ENCODE measurements at places on chromosomes 5 and 9. TPM values are rescaled to one million over a fixed set of nuclear protein-coding genes. Genes with fewer than 3 reads are reported as not detected.

DNA sequence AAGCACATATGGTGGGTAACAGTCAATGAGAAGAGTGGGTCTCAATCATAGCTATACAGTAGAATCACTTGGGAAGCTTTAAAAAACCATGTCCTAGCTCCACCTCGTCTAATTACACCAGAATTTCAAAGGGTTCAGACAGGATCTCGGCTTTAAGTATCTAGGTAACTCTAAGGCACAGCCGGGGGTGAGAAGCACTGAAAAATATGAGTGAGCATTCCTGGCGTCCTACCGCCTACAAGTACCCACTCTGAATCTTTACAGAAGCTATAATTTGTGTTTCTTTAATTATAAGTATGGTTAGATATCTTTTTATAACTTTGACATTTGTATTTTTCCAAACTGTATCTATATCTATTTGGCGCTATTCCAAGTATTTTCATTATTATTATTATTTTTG lies 16.1 kb downstream of the PAIP1 start:
- no peak for DNase-seq

GRCh38 chr5:169472544-169472943 lies 111.0 kb upstream of the SPDL1 start:
- no peak for DNase-seq

- no peak for DNase-seq
These were observed 127.6 kb upstream of the GABRP start for GRCh38 chr5:170655920-170656319.

DNA sequence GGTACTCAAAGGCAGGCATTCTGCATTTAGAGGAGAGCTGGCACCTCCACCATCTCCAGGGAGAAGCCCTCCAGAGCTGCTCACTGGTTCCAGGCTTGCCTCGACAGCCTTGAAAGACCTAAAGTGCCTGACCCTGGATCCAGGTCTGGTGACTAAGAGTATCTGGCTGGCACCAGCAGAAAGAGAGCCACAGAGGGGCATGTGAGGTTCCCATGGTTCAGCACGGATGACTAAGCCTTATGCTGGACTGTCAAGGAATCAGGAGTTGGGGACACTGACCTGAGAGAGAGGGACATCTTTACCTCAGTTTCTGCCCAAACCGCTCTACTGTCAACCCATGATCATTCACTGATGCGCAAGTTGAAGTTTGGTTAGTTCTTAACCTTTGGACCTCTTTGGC lies 3.0 kb downstream of the ACTL7A start:
- no peak for DNase-seq

DNA sequence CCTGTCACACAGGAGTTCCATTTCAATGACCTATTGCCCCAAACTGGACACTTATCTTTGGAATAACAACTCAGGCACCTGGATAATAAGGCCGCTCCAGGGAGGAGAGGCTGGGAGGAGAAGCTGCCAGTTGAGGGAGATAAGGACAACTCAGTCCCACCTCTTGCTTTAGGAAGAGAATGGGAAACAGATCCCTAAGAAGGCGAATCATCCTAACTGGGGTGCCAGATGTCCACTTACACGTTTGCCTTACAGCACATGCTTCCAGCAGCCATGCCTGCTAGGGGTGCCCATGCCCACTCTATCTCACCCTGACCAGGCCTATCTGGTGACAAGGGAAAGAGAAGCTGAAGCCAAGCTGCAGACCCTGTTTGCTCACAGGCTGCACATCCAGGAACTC lies 6.5 kb downstream of the HK3 start:
- no peak for DNase-seq

GRCh38 chr9:129597355-129598088 lies 23.4 kb downstream of the C9orf50 start:
- DNase-seq: peak; percentile 85

- peak; percentile 48 for DNase-seq
These were observed 184.0 kb downstream of the SEMA5A start for GRCh38 chr5:9361835-9362234.

- DNase-seq: no peak
These were observed 30.4 kb downstream of the COL15A1 start for GRCh38 chr9:98974106-98974505.

GRCh38 chr9:115910959-115911358 lies 242.6 kb upstream of the PAPPA start:
- no peak for DNase-seq

DNA sequence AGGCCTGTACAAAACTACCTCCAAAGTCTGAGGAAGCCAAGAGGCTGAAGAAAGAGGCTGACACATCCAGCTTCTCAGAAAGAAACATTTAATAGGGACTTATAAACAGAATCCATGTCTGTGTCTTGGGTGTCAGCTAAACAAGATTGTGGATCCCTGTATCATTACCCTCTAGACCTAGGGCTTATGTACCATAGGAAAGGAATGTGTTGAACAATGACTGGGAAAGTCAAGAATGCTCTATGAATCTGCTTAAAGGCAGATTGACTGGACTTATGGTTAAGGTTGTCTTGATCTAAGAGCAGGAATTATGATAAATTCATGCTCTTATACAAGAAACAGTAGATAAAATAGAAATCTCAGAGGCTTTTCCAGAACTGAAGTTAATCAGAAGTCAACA lies 335.7 kb upstream of the RPS23 start:
- no peak for DNase-seq

- DNase-seq: no peak
These were observed 14.2 kb downstream of the FAXDC2 start for GRCh38 chr5:154836225-154836624.

- no peak for DNase-seq
These were observed 2.7 kb downstream of the UBAC1 start for GRCh38 chr9:135958485-135958884.

DNA sequence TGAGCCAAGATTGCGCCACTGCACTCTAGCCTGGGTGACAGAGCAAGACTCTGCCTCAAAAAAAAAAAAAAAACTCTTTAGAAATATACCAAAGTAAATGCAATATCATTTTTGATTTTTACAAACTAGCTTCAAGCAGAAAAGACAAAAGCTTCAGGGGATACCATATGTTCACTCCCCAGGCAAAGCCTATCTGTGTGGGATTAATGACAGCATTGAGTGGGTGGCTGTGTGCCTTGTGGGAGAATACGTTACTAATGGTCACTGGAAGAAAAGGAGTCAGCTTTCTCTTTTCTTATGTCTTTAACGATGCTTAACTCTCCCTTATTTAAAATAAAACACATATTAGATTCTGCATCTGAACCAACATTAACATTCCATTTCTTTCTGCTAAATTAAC lies 1.9 kb downstream of the PCA3 start:
- DNase-seq: no peak

- DNase-seq: no peak
These were observed 63.1 kb downstream of the RCL1 start for GRCh38 chr9:4855841-4856240.

DNA sequence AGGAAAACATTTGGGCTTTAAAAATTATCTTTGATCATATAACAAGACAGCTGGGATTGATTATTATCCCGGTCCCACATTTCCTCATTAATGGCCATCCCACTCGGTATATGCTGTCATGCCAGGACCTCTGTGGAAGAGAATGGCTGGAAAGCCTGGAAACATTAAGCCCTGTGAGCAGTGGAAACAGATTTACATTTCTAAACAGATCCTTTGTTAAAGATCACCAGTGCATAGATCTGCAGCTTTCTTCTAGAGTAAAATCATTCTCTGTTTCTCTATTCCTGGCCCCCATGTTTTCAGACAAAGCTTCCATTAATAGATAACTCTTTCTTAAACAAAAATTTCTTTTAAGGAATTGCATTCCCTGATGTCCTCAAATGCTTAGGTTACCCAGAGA lies 152.2 kb downstream of the CAVIN4 start:
- DNase-seq: no peak

- no peak for DNase-seq
These were observed 4.7 kb downstream of the VAV2 start for GRCh38 chr9:133987446-133987788.

GRCh38 chr9:6133346-6134063 lies 82.1 kb upstream of the IL33 start:
- no peak for DNase-seq

DNA sequence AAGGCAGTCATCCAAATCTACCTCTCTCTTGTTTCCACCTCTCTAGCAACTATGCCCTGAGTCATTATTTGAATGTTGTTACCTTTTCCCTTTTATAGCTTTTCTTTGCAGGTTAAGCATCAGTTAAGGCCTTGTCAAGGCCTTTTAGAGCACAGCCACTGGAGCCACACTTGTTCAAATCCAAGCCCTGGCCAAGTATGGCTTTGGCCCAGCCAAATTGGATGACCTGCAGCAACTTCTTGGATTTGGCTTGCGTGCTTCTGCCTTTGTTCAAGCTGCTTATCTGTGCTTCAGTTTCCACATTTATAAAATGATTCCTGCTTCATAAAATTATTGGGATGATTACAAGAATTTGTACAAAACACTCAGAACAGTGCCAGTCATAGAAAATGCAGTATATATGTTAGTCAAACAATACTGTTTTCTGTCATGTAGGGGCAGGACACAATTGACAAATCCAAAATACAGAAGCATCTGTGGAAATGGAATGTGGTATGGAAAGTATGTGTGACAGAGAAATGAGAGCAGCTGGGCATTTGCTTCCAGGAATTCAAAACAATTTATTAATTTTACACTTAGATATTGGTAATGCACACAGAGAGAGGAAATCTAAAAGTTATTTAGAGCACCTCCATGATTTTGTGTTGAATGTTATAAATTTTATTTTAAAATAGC lies 17.9 kb upstream of the RLN1 start:
- DNase-seq: no peak

- no peak for DNase-seq
These were observed 16.1 kb downstream of the AP3S1 start for GRCh38 chr5:115857626-115858349.

DNA sequence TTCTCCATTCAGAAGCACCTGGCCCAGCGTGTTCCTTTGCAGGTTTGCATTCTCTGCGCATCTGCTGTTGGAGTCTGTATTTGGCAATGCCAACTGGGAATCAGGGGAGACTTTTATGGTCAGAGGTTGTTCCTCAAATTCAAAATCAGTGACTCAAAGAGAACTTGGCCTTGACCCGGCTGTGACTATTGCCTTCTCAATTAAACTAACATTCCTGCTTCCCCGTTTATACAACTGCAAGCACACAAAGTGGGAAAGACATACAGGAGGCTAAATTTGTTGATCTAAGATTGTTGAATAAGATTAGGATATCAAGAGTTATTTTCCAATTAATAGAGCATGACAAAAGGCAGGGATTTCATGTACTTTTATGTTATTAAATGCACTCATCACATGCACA lies 402.4 kb upstream of the IRX2 start:
- no peak for DNase-seq

GRCh38 chr5:142767911-142768310 lies 2.3 kb upstream of the ARHGAP26 start:
- no peak for DNase-seq

DNA sequence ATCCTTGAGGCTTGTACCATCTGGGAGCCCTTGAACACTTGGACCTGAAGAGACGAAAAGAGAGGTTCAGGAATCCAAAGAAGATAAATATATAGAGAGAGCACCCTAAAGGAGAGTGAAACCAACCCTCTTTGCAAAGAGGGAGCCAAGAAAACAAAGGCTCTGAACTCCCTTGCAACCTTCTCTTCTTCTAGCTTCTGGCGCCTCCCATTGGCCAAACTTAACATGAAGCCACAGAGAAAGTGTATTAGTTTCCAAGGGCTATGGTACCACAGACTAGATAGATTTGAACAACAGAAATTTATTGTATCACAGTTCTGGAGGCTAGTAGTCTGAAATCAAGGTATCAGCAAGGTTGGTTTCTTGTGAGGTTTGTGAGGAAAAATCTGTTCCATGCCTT lies 175.1 kb downstream of the HCN1 start:
- peak; percentile 81 for DNase-seq

GRCh38 chr9:10855847-10856246 lies 243.0 kb upstream of the PTPRD start:
- no peak for DNase-seq

GRCh38 chr9:92135576-92135975 lies 20.4 kb upstream of the SPTLC1 start:
- DNase-seq: no peak

DNA sequence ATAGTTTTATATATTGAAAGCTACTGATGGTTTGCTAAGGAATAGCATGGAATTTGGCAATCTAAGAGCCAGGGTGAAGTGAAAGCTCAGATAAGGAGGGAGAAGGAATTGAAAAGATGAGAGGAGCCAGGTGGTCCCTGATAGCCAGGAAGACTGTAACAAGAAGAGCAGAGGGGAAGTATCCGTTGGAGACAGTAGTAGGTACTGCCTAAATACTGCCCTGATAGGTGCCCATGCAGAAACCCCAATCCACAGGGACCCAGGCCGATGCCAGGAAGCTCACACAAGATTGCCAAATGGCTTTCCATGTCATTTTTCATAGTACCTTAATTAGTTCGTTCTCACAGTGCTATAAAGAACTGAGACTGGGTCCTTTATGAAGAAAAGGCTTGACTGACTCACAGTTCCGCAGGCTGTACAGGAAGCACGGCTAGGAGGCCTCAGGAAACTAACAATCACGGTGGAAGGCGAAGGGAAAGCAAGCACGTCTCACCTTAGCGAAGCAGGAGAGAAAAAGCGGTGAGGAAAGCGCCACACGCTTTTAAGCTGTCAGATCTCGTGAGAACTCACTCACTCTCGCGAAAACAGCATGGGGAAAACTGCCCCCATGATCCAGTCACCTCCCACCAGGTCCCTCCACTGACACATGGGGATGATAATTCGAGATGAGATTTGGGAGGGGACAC lies 13.0 kb downstream of the ACTL7B start:
- no peak for DNase-seq

GRCh38 chr5:67724412-67725135 lies 491.0 kb upstream of the PIK3R1 start:
- no peak for DNase-seq

DNA sequence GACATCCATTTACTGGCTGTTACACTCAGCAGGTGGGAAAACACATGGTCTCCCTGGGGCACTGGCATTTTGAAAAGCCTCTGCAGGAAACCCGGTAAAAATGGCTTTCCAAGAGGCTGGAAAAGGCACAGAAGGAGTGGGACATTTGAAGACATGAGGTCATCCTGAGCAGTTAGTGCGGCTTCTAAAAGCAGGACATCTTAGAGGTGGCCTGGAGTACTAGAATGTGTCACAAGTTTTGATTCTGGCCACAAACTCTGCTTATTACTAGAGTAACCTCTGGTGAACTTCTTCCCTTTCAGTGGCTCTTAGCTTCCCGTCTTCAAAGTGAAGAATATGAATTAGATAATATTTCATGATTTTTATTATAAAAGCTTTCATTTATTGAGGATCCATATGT lies 423.0 kb upstream of the BRINP1 start:
- DNase-seq: no peak

Gene SIMC1
- 22.5 TPM for total RNA-seq

Gene TMEM215
- 0.09 TPM for total RNA-seq

Gene PPP6C
- 41.8 TPM for total RNA-seq

Gene PCDHB12
- 0.67 TPM for total RNA-seq

Gene IRX1
- total RNA-seq: not detected

Gene SLC25A2
- 1.2 TPM for total RNA-seq

Gene MCC
- total RNA-seq: 1.5 TPM

Gene GAS1
- total RNA-seq: 2.2 TPM

Gene BTNL8
- 39.2 TPM for total RNA-seq
